ENCODE measurements at places on chromosomes 12 and 14.

DNA sequence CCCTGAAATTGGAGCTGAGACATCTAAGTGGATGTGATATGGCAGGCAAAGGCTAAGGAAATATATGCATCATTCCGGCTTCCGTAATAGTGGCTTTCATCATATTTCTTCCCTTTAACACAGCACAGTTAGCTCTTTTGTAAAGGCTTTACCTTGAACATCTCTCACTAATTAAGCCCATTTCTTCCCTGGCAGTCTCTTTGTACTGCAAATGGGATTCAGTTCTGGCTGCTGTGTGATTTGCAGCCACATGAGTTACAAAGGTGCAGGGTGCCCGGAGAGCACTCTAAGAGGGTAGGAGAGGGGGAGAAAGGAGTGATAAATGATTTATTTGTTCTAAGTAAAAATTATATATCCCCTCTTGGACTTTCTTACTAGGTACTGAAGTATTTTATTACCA is 232.1 kb upstream of the CCDC196 start:
- DNase-seq: no peak

GRCh38 chr14:53006931-53007562 is 56.2 kb upstream of the FERMT2 start:
- no peak for DNase-seq

DNA sequence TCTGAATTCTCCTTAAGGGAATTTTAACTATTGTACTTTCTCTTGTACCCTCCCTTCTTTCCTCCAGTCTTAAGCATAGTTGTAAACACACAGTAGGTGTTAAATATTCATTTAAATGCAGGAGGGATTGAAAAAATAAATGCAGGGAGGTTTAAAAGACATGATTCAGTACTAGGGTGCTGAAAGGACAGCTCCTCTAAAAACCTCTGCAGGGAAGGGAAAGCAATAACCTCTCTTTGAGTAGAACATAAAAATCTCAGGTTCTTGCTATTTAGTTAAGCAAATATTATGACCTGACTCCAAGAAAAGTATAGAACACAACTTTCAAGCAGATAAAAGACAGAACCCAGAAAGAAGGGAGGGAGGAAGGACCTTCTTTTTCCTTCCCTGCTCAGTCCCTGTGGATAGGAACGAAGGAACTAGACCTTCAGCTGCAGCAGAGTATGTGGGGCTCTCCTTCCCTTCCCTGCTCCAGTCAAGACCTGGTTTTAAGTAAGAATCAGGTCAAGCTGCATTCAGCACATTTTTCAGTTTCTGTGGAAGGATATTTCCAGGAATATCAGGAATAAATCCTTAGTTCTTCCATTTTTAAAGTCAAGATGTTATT is 4.7 kb downstream of the MAP3K9 start:
- DNase-seq: no peak

- DNase-seq: no peak
These were observed 384.3 kb downstream of the RAD51B start for GRCh38 chr14:68203871-68204270.

GRCh38 chr14:88129306-88130056 is 124.5 kb downstream of the GPR65 start:
- DNase-seq: no peak

DNA sequence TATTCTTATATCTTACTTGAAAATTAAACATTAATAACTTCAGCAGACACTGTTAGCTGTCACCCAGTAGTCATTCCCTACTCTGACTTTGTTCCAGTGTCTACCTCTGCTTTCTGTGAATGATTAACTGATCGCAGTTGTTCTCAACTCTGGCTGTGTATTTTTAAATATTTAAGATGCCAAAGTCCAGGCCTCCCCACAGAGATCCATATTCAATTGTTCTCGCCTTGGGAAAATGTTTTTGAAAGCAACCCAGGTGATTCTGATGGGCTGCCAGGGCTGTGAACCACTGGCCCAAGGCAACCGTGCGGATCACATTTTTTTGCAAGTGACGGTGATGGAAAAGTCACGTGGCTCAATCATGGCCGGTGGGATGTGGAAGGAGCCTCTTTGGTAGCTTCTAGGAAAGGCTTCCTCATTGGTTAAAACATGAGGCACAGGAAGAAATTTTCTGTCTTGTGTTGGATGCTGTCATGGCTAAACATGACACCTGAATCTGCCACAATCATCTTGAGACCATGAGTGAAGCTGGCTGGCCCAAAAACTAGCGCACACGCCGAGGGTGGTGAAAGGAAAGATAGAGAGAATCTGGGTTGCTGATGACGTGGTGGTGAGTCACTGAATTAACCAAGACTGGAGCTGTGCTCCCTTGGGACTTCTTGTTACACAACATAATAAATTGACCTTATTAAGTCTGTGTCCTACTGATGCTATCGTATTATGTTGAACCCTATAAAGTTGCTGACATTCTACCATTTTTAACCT is 37.2 kb downstream of the RDH12 start:
- DNase-seq: no peak

- DNase-seq: no peak
These were observed 499.3 kb downstream of the TMEM132D start for GRCh38 chr12:129404556-129404955.

DNA sequence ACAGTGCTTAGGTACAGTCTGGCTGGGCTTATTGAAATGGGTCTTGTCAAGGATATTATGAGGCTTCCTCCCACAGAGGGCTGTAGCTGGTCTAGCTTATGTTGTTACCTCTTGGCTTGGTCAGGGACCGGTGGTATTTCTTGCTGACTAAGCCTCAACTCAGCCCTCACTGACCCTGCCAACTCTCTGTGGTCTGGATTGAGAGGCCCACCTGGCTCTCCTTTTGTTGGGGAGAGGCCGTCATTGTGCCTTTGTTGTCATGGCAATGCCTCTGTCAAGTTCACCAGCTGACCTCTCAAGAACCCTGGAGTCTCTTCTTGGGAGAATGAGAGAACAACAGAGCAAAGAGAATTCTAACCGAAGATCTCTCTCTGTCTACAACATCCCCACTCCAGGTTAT is 245.6 kb upstream of the NPAS3 start:
- DNase-seq: no peak

DNA sequence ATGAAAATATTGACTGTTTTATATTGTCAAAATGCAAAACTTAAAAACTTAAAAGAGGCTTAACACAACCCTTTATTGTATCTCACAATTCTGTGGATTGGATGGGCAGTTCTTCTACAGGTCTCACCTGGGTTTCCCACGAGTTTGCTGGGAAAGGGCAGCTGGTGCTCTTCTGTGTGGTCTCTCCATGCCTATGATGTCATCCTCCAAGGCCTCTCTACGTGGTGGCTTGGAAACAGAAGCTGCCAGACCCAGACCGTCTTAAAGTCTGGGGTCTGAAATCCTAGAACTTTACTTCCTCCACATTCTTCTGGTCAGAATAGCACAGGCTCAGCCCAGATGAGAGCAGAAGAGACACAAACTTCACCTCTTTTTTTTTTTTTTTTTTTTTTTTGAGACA is 36.5 kb upstream of the KICS2 start:
- no peak for DNase-seq

DNA sequence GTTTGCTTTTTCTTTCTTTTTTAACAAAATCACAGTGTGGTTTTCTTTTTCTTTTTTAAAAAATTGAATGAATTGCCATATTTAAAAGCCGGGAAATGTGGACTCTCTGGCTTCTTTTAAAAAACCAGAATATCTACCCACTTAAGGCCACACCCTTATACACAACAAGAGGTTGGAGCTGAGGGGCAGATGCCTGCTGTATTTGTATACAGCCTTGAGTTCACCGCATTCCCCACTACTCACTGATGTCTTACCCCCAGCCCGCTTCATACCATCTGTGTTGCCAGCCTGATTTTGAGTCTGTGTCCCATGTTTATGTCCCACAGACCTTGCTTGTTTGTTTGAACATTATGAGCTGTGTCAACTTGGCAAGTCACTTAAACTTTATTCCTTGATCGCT is 14.3 kb downstream of the JDP2 start:
- no peak for DNase-seq

- DNase-seq: no peak
These were observed 30.4 kb downstream of the CAND1 start for GRCh38 chr12:67299526-67299925.

DNA sequence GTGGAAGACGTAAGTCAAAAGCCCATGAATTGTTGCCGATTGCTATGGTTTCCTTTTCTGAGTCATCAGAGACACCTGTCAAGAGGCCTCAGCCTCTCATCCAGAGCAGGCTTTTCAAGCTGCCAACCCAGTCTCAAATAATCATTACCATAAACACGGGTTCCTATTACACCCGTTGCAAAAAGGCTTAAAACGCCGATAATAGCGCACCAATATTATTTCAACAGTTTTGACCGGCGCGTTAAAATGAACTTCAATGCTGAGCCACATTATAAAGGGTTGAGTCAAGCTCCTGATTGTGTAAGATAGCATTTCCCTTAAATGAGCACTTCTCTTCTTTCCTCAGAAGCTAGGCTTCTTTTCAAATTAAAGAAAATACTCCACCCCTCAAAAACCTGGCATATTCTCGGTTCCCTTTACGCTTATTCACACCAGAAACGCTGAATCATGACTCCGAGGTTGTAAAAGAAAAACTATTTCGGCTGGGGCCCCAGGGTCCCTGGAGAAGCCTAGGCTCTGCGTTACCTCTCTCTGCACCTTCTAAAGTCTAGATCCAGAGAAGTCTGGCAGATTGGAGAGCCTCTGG is 1.4 kb downstream of the TMTC1 start:
- DNase-seq: no peak

- no peak for DNase-seq
These were observed 19.6 kb upstream of the ATP5MC2 start for GRCh38 chr12:53695152-53696145.

GRCh38 chr14:74856366-74856765 is 19.6 kb downstream of the PROX2 start:
- DNase-seq: no peak

DNA sequence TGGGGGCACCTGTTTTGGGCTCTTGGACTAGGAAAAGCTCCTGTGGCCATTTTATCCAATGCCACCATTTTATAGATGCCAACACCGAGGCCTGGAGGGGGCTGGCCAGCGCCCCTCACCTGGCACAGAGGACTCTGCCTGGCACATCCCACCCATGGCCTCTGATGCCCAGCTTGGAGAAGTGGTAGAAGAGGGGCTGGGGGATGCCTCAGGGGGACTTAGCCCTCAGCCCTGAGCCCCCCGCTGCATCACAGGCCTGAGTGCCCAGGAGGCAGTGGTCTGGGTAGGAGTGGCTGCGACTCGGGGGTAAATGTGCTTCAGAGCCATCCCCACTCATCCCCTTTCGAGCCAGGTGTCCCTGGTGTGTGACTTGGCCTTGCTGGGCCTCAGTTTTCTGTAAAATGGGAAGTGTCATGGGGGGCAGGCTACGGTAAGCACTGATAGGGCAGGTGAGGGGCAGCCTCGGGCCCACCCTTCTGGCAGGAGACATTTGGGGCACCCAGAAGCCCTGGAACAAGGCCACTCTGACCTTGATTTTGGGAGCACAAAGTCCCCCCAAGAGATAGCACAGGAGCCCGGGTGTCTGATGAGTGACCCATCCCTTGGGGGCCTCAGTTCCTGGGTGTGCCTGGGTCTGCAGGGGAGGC is 22.5 kb downstream of the SH2B3 start:
- no peak for DNase-seq

- DNase-seq: no peak
These were observed 102.8 kb downstream of the SLC5A8 start for GRCh38 chr12:101107032-101107763.

DNA sequence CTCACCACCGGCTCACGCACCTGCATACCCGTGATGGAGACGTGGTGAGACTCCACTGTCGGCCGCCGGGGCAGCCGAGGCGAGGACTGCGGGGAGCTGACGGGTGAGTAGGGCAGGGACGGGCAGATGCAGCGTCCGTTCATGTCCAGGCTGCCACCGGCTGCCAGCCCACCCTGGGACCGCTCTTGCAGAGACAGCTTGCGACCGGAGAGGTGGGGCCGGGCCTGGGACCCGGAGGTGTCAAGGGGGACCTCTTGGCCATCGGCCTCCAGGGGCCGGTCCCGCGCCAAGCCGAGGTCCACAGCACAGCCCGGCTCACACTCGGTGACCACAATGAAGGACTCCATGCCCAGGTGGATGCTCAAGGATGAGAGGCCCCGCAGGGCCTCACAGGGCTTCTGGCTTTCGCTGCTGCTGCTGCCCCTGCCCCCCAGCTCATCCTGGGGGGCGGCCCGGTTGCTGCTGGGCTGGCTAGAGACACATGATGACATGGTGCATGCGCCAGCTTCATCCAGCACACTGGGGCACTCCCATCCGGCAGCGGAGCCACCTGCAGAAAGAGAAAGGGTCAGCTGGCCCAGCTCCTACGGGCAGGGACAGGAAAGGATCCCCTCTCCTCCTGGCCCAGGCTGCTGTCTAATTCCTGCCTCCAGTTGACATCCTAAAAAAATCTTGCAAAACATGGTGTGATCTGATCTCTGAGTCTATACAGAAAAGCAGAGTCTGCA is 22.3 kb downstream of the CAMKK2 start:
- no peak for DNase-seq

DNA sequence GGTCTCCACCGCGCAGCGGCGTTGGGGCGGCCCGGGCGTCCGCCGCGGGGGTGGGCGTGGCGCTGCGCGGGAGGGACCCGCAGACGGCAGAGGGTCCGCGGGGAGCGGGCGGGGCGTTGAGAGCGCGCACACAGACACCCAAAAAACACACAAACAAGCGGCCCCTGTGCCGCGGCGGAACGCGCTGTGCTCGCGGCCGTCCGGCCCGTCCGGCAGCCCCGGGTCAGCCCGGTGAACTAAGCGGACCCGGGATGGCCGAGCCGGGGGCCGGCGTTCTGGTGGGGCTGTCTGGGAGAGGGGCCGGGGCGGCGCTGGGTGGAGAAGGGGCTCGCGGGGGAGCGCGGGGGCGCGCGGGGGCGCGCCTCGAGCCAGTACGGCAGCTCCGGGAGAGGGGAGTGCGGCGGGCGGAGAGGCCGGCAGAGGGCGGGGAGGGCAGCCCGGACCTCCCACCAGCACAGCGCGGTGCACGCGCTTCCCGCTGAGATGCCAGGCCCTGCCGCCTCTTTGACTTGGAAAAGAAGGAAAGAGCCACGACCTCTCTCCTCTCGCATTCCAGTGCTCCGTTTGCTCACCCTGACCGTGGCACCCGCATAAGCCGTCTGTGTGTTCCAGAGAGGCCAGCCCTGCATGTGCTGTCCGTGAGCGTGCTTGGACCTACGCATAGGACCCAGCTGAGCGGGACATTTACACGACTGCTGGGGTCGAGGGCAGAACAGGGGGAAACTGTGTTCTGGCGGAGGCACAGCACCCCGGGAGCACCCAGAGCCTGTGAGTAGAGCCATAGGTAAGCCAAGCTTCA is 10.3 kb downstream of the SLC6A12 start:
- no peak for DNase-seq

- DNase-seq: no peak
These were observed 510 bp downstream of the EIF2S1 start for GRCh38 chr14:67360470-67361206.

DNA sequence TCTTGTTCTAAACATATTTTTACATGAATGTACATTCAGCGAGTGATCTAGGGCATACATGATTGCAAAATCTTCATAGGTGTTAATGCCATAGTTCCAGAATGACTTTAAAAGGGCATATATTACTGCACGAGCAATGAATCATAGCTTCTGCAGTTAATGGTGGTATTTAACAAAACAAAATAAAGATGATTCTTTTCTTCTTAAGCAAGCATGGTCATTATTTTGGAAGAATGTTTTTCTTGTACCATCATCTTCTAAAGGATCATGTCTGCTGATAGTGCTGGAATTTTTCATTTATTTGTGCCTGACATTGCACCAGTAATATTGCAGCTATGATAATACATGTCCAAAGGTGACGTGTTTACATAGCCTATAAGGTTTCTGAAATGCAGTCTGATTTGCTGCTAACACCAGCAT is 388.6 kb downstream of the CCDC91 start:
- DNase-seq: no peak

GRCh38 chr12:101004898-101005297 is 205.1 kb downstream of the SLC5A8 start:
- DNase-seq: no peak

Data from stimulated activated CD4-positive, alpha-beta T cell treated with anti-CD3 and anti-CD28 coated beads, TNF-alpha, amount 100 ng/mL, for 1 hour (primary cell).